H54 (cell line): ENCODE measurements at places on chromosomes 2 and 18.

DNA sequence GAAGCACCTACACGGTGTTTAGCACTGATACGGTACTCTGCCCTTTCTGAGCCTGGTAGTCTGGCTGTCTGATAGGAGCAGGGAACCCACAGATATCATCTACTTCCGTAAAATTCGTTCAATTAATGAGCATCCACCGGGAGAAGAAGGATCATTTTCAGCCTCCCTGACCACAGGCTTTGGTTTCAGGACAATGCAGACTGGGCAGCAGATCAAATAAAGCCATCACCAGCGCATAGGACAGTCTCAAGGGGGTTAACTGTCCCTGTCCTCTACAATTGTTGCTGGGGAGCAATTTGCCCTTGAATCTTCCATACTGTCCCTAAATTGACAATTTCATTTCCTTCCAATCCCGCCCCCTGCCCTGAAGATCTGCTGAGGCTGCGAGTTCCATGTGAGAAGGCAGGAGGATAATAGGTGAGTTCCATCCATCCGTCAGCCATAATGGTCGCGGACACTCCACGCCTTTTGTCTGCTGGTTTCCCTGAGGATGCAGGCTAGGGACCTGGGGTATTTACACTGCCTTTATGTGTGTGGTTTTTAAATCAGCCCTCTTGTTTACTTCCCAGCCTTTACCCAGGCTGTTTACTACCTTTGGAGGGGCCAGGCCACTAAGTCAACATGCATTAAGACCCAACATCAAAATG is 110.0 kb downstream of the MYCN start:
- no peak for DNase-seq

- DNase-seq = no peak
Observed at GRCh38 chr2:176639671-176640070, 370.4 kb downstream of the MTX2 start.

GRCh38 chr2:10720306-10720705 is 1.1 kb upstream of the ATP6V1C2 start:
- no peak for DNase-seq

DNA sequence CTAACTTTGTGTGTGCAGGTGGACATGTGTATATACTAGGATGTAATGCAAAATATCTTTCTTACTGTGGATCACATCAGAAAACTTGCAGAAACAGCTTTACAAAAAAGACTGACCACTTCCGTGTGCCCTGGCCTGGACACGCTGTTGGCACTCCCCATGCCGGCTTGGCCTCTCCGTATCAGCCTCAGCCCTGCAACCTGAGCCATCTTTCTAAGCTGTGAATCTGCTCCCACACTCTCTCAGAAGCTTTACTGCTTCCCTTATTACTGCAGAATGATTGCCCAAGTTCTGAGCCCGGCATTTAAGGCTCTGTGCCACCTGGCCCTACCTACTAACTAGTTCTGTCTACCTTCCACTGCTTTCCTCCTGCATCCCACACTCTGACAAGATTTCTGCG is 37.8 kb downstream of the MYO7B start:
- no peak for DNase-seq

DNA sequence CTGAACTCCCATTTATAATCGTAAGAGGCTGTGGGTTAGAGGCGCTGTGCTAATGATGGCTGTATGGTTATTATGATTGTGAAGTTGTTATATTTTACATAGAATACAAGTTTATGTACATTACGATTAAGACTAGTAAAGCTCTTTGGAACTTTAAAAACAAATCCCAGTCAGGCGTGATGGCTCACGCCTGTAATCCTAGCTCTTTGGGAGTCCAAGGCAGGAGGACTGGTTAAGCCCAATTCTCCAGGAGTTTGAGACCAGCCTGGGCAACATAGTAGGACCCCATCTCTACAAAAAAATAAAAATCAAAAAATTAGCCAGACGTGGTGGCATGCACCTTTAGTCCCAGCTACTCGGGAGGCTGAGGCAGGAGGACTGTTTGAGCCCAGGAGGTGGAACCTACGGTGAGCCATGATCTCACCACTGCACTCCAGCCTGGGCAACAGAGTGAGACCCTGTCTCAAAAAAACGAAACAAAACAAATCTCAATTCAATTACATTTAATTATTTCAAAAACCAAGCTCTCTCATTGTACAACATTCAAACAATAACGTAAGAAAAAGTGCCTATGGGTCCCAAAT is 23.9 kb upstream of the KCMF1 start:
- no peak for DNase-seq

GRCh38 chr18:6613581-6613980 is 115.9 kb upstream of the ARHGAP28 start:
- DNase-seq = no peak

DNA sequence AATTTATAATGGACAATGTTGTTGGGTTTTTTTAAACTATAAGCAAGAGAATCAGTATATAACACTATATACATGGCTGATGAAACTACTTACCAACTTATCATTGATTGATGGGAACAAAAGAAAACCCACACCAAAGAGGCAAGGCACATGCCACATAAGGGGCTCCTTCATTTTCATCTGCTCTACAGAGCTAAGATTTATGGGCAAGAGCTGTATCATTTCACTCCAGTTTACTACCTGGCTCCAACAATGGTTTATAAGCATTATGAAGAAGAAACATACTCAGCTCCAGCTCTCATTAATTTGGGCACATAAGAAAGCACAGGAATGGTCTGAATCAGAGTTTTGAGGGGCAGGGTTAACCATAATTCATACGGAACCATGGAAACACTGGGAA is 283.3 kb downstream of the AGPS start:
- no peak for DNase-seq

DNA sequence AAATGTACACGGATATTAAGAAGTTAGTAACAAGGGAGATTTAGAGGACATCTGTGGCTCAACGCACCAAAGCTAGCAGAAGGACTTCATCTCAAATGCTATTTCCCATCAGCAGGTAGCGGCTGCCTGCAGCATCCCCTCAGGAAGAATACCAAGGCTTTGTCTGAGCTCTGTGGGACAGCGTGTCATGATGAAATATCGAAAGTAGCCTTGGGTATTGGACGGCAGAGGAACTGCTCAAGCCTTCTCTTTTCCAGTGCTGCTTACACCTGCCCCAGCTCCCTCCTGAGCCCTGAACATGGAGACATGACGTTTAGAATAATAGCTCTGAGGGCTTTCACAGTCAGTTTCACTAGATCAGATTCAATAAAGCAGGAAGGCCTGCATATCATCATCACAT is 241.6 kb downstream of the SUCLG1 start:
- no peak for DNase-seq

GRCh38 chr18:42141439-42141838 is 186.4 kb downstream of the PIK3C3 start:
- DNase-seq = no peak

DNA sequence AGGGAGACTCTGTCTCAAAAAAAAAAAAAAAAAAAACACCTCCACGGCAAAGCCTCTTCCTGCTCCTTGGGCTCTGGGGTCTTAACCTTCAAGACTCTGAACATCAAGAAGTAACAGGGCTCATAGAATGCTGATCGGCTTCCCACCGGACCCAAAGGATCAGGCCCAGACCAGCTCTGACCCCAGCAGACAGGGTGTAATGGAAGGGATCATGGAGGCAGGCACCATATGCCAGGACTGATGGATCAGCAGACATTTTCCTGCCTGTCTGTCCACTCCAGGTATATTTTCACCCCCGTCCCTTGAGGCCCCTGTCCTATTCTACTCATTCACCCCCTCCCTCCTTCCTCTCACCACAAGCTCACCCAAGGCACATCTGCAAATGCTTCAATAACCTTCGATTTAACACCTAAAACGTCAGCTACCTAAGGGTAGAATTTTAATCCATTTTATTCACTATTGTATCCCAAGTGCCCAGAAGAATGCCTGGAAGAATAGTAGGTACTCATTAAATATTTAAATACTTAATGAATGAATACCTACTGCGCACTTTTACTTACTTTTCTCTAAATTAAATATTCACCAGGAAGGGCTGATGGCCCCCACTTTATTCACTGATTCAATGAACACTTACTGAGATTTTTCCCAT is 4.6 kb upstream of the SPEG start:
- DNase-seq = no peak

- no peak for DNase-seq
Observed at GRCh38 chr2:193894081-193894480, 1699.3 kb upstream of the TMEFF2 start.

- DNase-seq = no peak
Observed at GRCh38 chr2:121721926-121722325, 14.7 kb downstream of the NIFK start.

- DNase-seq = peak; percentile 5
Observed at GRCh38 chr2:147331790-147332419, 512.9 kb upstream of the ACVR2A start.

GRCh38 chr2:240904216-240905175 is 1.6 kb upstream of the CROCC2 start:
- no peak for DNase-seq

- DNase-seq = peak; percentile 25
Observed at GRCh38 chr18:49728542-49728941, 84.8 kb downstream of the ACAA2 start.

GRCh38 chr2:220445429-220446105 is 818.1 kb downstream of the SLC4A3 start:
- no peak for DNase-seq

- no peak for DNase-seq
Observed at GRCh38 chr2:25829377-25829704, 48.9 kb downstream of the ASXL2 start.

- DNase-seq = no peak
Observed at GRCh38 chr2:24730481-24730880, 62.7 kb downstream of the PTRHD1 start.

DNA sequence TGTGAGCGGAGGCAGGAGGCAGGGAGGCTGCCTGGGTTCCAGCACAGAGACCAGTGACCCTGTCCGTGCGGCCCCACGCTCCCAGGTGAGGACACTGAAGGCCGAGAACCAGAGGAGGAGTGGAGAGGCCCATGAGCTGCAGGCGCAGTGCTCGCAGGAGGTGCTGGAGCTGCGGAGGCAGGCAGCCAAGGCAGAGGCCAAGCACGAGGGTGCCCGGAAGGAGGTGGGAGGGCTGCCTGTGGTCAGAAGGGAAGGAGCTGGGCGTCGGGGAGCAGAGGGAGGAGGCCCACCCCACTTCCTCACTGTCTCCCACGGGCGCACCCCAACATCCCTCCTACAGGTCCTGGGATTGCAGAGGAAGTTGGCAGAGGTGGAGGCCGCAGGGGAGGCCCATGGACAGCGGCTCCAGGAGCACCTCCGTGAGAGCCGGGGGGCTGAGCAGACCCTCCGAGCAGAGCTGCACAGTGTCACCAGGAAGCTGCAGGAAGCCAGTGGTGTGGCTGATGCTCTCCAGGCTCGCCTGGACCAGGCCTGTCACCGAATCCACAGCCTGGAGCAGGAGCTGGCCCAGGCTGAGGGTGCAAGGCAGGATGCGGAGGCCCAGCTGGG is 33.0 kb upstream of the SNED1 start:
- no peak for DNase-seq

DNA sequence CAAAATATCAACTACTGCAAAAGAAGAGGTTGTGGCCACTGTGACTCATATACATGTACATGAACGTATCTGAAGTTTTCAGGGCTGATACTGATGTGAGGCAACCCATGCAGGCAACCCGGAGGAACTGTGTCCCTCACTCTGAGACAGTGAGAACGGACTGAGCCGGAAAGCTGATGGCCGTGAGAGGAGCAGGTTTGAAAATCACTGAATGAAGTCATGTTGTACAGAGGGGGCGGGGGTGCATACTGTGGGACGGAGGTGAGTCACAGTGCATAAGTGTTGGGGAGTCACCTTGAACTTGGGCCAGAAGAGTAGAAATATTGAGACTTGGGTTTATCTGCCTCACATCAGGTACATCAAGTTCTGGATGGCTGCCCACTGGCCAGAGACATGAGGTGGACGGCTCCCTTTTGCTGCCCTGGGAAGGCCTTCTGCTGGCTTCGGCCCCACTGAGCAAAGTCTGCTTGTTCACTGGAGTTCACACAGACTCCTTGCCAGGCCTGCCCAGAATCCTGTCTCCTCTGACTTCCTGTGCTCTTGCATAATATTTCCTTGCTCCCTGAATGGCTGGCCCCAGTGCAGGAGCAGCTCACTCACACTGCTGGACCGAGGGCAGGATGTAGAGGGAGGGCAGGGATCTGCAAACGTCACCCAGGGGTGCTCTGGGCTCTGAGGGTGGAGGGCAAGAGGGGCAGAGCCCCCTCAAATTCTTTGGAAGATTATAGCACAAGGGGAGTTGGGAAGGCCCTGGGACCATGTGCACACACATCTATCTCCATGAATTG is 18.1 kb downstream of the EPAS1 start:
- peak; percentile 77 for DNase-seq

GRCh38 chr2:74092275-74092674 is 55.4 kb downstream of the BOLA3 start:
- DNase-seq = no peak

GRCh38 chr2:237154884-237155851 is 69.5 kb downstream of the COPS8 start:
- DNase-seq = no peak

- peak; percentile 18 for DNase-seq
Observed at GRCh38 chr2:42386682-42387081, 25.7 kb upstream of the COX7A2L start.

DNA sequence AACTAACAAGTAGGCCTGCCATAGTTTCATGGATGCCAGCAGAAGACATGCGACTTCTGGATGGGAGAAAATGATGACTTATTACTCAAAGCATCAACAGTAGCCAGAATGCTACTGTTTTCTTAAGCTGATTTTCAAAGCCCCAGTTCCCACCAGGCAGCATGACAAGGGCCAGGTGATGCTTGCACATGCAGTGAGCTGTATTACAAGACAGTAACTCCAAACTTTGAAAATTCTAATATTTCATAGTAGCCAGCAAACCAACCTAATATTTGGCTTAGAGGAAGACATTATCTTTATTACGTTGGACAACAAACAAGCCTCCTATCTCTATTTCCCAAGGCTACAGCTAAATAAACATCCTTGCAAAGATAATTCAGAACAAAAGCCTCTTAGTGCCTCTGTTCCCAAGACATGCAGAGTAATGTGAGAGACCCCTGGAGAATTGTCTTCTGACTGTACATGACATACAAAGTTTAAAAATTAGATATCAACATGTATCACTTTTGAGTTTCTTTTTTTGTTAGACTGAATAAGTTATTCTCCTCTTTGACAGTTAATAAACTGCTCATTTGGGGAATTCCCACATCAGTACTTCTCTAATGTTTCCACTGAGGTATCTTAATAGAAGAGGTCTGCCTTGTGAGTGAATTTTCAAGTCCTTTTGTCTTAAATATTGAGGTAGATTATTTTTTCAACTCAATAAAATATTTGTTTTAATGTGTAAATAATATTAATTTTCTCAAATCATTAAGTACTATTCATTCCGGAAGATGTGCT is 367.6 kb upstream of the CWC22 start:
- no peak for DNase-seq

GRCh38 chr18:53625997-53626599 is 598.4 kb downstream of the MBD2 start:
- no peak for DNase-seq

GRCh38 chr2:47771211-47771610 is 11.7 kb upstream of the MSH6 start:
- DNase-seq = peak; percentile 71

DNA sequence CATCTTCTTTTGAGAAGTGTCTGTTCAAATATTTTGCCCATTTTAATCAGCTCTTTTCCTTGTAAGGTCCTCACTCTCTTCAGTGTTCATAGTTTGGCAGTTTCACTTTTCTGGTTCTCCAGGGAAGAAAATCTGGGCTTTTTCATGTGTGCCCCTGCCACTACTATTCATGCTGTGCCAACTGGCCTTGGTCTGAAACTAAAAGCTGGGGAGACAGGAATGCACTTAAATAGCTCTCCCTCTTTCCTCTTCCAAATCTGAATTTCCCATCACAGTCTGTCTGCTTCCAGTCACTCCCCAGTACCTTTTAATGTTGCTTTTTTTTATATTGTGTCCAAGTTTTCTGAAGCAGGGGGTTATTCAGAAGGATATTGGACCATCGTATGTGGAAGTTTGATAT is 574.3 kb upstream of the POU3F3 start:
- DNase-seq = no peak
